ENCODE measurements at places on chromosomes 1 and 21.

GRCh38 chr1:206419250-206419649 is 51.0 kb upstream of the IKBKE start:
- DNase-seq, result no peak

GRCh38 chr21:46435786-46436227 is 22.9 kb upstream of the DIP2A start:
- DNase-seq, result no peak

GRCh38 chr1:14605945-14606344 is 7.5 kb downstream of the KAZN start:
- no peak for DNase-seq

GRCh38 chr1:221812905-221813597 is 71.2 kb upstream of the DUSP10 start:
- no peak for DNase-seq

GRCh38 chr21:43874085-43874805 is 9.2 kb downstream of the AGPAT3 start:
- DNase-seq, result peak; percentile 66

- DNase-seq, result no peak
Observed at GRCh38 chr1:164905869-164906268, 346.9 kb downstream of the PBX1 start.

- DNase-seq, result no peak
Observed at GRCh38 chr1:198199105-198199504, 42.3 kb downstream of the NEK7 start.

DNA sequence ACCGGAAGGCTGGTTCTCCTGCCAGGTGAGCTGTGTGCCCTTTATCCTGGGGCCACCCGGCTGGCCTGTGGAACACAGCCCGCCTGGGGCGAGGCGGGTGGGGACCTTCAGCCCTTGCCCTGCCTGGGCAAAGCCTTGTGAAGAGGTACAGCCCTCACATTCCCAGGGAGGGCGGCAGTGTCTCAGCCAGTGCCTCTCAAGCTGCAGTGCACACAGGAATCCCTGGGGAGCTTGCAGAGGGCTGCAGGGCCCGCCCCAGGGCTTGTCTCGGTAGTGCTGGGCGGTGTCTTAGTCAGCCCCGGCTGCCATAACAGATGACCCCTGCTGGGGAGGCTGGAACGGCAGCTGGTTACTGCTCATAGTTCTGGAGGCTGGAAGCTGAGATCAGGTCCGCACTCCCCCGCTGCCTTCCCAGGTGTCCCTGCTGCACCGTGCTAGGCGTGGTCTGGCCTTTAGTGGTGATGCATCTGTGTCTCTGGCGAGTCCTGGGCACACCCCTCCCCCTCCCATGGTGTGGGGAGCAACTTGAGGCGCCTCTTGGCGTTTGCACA is 12.6 kb downstream of the DFFB start:
- no peak for DNase-seq
